Stimulated activated CD8-positive, alpha-beta memory T cell treated with anti-CD3 and anti-CD28 coated beads, Interleukin-7, amount 100 ng/mL, for 1 hour (primary cell): ENCODE measurements at places on chromosomes 3 and 15.

DNA sequence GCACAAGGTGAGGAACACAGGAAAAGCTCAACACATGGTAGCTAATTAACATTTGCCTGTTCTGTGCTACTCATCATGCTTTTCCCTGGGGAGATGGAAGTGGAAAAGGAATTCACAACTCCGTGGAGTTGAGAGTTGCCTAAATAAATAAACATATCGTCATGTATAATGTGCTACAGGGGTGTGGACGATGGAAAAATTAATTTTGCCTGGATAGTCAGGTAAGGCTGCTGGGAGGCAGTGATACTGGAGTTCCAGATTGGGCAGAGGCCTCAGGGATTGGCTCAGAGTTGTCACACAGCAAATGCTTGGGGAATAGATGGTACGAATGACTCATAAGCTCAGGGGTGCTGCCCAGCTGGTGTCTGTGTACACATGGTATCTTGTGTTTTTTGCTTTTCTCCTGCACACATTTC, 3.1 kb upstream of the ABHD6 start:
- DNase-seq: no peak

- DNase-seq: no peak
Observed at GRCh38 chr15:51403946-51404695, 62.7 kb downstream of the GLDN start.

GRCh38 chr3:8183627-8184026, 318.0 kb upstream of the LMCD1 start:
- DNase-seq: no peak

- DNase-seq: no peak
Observed at GRCh38 chr15:63626955-63627354, 29.8 kb downstream of the FBXL22 start.

DNA sequence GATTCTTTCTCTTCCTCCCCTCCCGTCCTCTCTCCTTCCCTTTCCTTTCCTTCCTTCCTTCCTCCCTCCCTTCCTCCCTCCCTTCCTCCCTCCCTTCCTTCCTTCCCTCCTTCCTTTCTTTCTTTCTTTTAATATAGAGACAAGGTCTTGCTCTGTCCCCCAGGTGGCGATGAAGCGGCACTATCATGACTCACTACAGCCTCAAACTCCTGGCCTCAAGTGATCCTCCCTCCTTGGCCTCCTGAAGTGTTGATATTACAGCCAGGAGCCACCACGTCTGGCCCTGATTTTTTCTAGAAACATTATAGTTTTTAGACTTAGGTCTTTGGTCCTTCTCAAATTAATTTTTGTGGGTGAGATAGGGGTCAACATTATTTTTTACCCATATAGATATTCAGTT, 15.5 kb downstream of the GRM2 start:
- no peak for DNase-seq

DNA sequence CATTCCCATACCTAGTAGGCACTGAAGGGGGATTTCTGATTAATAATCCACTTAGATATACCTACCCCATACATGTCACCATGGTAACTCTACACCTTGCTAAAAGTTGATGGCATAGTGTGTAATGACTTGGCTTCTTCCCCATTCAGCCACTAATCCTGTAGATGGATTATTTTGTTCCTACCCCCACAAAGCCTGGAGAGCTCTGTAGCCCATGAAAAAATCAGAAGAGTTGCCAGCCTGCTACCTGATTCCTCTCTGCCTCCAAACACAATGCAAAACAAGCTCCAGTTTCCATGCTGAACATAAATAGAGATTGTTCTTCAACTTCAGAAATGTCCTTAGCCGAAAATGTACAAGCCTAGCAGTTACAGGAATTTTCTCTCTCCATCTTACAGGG, 98.9 kb upstream of the PFN2 start:
- DNase-seq: no peak

DNA sequence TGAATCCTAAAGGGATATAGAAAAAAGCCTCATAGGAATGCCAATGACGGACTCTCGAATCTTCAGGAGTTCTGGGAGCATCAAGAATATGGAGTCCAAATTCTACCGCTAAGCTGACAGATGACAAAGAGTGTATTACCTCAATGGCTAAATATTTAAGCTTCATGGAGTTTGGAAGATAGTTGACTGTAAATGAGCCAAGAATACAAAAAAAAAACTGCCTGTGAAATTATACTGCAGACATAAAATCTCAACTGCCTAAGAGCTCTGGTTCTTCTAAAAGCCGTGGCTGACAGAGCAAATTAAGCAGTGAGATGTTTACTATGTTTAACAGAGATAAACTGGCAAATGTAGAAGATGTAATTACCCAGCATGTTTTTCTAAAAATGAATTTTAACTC, 140.0 kb downstream of the GADL1 start:
- no peak for DNase-seq

DNA sequence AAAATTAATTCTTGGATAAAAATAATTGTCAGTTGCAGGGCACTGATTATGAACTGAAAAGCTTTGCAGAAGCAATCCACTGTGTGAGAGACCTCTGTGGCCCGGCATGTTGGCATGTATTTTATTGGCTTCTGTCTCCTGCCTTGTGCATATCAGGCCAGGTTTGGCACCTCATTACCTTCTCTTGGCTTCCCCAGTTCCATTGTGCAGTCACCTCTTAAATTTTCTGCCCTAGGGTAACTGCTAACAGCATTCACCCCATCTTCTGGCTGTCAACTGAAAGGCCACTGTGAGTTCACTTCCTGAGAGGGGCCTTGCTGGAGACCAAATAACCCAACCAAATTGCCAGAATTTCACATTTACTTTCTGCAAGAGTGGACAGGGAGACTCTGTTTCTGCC, 92.7 kb upstream of the RARB start:
- DNase-seq: no peak

DNA sequence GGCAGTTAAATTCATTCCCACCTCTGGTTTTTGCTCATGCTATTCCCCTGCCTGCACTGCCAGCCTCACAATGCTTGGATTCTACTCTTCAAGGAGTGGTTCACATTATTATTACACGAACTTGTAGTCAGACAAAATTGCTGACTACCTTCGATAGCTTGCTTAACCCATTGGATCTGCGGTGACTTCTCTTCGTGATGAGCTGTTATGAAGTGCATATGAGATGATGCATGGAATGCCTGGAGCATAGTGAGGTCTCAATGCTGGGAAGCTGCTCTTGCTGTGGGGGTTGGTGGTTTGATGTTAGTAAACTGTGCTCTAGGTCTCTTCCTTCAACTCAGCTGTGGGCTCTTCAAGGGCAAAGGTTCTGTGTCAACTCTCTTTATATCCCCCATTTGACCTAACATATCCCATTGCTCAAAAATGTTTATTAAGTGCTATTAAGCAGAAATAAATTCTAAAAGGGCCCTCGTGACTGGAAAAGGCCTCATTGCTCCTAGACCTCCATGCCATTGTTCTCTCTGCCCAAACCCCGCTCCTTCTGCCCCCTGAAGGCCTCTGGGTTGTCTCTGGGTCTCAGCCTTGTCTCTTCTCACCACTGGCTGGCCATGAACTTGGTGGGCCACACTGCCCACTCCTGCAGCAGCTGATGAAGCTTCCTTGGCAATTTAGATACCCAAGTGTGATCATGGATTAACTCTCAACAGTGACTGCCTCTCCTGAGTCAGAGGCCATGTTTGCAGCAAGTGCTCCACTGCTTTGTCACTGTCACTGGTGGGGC, 4.5 kb upstream of the SLCO2A1 start:
- DNase-seq: no peak

- no peak for DNase-seq
Observed at GRCh38 chr3:188824566-188824965, 347.2 kb upstream of the TPRG1 start.

- DNase-seq: no peak
Observed at GRCh38 chr3:96319166-96319565, 495.2 kb upstream of the EPHA6 start.

DNA sequence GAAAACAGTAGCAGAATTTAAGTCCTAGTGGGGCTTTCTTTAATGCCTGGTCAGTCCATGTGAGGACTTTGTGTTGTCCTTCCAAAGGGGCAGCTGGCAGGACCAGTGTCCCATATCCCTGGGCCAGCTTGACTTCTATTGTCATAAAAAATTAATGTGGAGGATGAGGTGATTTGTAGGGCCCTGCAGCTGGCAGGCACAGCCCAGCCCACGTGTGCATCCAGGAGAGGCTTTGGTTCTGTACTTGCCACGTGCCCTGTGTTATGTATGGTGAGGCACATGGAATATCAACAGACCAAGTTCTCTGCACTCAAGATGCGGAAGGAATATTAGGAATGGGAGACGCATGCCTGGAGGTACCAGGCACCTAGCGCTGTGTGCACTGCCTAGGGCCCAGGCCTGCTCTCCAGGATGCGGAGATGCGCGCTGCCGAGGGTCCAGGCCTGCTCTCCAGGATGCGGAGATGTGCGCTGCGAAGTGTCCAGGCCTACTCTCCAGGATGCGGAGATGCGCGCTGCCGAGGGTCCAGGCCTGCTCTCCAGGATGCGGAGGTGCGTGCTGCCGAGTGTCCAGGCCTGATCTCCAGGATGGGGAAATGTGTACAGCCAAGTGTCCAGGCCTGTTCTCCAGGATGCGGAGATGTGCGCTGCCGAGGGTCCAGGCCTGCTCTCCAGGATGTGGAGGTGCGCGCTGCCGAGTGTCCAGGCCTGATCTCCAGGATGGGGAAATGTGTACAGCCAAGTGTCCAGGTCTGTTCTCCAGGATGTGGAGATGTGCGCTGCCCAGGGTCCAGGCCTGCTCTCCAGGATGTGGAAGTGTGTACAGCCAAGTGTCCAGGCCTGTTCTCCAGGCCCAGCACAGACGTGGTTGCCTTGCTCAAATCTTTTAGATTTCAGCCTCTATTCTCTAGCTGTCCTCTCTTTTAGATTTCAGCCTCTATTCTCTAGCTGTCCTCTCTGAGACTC, 183.3 kb upstream of the ROPN1 start:
- DNase-seq: no peak

DNA sequence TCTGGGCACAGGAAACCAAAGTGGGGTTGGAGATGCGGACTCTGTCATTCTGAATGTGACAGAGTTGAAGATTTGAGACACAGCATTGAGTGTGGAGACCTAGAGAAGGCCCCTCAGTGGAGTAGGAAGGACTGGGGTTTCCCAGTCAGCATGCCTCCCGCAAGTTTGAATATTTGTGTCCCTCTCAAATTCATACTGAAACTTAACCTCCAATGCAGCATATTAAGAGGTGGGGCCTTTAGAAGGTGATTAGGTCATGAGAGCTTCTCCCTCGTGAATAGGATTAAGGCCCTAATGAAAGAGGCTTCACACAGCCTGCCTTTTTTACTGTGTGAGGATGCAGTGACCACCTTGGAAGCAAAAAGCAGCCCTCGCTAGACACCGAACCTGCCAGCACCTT, 8.0 kb downstream of the HDDC3 start:
- DNase-seq: no peak

DNA sequence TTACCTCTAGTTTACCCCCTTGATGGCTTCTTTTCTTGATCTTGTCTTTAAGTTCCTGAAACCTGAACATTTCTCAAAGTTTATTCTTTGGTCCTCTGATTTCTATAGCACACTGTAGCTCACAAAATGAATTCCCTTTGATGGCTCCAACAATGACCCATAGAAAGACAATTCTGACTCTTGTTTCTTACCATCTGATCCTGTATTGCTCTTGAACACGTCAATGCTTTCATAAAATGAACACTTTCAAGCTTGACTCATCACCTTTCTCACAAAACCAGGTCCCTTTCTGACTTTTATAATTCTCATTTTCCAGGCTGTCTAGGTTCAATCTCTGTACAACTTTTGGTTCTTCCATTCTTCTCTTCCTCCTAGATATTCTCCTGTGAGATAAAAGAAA, 5.7 kb upstream of the GAP43 start:
- no peak for DNase-seq

DNA sequence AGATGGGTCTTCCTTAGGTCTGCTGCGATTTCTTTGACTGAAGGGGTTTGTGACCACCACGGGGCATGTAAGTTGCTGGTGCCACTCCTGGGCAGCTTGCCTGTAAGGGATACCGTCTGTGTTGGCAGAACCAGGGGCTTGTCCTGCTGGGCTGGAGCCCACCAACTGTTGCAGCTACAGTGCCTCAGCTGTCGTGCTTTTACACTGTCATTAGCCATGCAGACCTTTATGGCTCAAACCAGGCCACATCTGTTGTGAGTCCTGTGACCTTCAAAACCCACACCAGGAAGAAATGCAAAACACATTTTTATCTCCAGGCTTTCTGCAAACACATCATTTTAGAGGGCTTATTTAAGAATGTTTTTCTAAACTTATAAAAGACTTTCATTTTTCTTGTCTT, 168.7 kb downstream of the PTPRG start:
- DNase-seq: no peak

DNA sequence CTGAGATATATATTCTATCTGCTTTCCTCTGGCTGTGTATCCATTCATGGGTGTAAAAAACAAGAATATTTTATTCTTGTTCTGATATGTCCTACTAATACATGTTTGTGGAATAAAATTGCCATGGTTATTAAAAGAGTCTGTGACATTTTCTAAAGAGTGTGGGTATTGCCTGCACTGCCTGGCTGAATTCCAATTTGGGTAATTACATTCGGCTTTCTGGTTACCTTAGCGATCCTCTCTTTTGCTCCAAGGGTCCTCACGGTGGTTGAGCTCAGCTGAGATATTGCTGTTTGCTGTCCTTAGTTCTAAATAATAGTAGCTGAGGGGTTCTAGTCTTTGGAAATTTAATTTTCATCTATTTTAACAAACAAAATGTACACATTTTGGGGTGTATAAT, 301.4 kb upstream of the DNAJC19 start:
- DNase-seq: no peak

GRCh38 chr3:162641907-162642306, 1145.3 kb downstream of the OTOL1 start:
- DNase-seq: no peak

DNA sequence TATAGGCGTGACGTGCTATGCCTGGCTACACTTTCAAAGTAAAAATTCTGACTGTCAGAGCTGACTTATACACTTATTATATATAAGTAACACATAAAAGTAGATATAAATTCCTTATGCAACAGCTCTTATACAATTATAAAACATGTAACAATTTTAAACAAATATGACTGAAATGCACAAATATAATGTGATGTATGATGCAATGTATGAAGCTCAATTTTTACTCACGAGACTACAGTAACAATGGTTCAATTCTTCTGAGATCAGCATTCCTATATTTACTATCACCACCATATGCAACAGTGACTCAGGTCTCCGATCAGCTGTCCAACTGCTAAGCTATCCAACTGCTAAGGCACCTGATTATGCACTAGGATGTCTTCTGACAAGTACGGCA, 8.2 kb downstream of the BNIP2 start:
- no peak for DNase-seq

- no peak for DNase-seq
Observed at GRCh38 chr3:100609305-100609704, at the start of gene ADGRG7. TSS of gene ADGRG7 (plus strand) at chr3:100609601. CDS start at chr3:100609857, 256 bp downstream.

GRCh38 chr15:98770984-98771383, 122.6 kb downstream of the IGF1R start:
- DNase-seq: no peak

- no peak for DNase-seq
Observed at GRCh38 chr3:5162102-5162501, 25.4 kb upstream of the EDEM1 start.

- no peak for DNase-seq
Observed at GRCh38 chr3:168824107-168824506, 728.4 kb upstream of the GOLIM4 start.

GRCh38 chr3:141288336-141288990, 56.8 kb downstream of the PXYLP1 start:
- DNase-seq: no peak

- no peak for DNase-seq
Observed at GRCh38 chr3:152688313-152688712, 146.6 kb upstream of the P2RY1 start.
